Stimulated activated CD4-positive, alpha-beta T cell treated with anti-CD3 and anti-CD28 coated beads, Interleukin-4, amount 100 ng/mL, for 4 hours (primary cell): ENCODE measurements at places on chromosomes 4 and X.
A peak's percentile ranks its signal among the peaks of the same experiment; 100 is the strongest.

- no peak for DNase-seq
Measured at GRCh38 chr4:140090215-140090731, 63.7 kb downstream of the MAML3 start.

- no peak for DNase-seq
Measured at GRCh38 chr4:10030972-10031667, 9.8 kb upstream of the SLC2A9 start.

DNA sequence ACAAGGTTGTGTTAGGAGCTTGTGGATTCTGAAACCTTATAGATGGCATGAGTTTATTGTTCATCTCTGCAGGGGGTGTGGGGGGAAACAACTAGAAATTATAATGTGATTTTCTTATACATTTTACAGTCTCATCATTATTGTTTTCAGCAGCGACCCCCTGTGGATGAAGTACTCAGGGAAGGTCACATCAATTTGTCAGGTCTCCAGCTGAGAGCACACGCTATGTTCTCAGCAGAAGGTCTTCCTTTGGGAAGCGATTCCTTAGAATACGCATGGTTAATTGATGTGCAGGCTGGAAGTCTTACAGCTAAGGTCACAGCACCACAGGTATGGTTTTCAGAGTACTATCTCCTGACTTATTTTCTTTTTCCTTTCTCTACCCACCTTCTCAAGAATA lies 72.2 kb downstream of the BLTP1 start:
- no peak for DNase-seq

GRCh38 chrX:134601240-134601765 lies 57.0 kb downstream of the PLAC1 start:
- no peak for DNase-seq

GRCh38 chrX:128975745-128976144 lies 547.5 kb downstream of the SMARCA1 start:
- no peak for DNase-seq

DNA sequence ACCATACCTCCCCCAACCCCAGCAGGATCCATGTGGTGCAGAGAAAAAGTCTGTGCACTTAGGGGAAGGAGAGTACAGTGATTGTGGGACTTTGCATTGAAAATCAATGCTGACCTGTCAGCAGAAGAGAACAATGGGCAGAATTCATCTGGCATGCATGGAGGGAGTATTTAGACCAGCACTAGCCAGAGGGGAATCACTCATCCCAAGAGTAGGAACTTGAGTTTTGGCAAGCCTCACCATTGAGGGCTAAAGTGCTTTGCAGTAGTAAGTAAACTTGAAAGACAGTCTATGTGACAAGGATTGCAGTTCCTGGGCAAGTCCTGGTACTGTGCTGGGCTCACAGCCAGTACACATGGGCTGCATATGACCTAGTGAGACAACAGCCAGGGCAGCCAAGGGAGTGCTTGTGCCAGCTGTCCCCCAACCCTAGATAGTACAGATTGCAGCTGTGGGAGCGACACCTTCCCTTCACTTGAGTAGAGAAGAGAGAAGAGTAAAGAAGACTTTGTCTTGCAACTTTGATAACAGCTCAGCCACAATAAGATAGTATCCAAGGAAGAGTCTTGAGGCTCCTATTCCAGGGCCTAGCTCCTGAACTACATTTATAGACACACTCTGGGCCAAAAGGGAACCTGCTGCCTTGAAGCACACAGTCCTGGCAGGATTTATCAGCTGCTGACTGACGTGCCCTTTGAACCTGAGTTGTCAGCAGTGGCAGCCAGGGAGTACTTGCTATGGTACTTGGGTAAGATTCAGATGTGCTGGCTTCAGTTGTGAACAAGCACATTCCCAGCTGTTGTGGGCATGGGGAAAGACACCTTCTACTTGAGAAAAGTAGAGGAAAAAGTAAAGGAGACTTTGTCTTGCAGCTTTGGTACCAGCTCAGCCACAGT lies 48.7 kb downstream of the HDX start:
- no peak for DNase-seq

DNA sequence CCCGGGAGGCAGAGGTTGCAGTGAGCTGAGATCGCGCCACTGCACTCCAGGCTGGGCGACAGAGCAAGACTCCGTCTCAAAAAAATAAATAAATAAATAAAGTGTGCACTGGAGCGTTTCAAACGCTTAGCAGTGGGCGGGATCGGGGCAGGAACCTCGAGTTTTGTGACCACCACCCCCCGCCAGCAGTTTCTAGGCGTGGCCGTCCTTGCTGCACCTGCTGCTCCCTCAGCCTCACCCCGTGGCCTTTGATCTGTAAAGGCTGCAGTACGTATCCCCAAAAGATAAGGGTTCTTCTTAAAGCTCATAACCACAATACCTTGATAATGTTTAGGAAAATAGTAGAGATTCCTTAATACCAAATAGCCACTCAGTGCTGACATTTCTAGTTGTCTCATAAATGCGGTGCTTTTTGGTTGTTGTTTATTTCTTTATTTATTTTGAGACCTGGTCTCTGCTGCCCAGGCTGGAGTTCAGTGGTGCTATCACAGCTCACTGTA lies 33.2 kb downstream of the PCGF3 start:
- DNase-seq, result no peak

DNA sequence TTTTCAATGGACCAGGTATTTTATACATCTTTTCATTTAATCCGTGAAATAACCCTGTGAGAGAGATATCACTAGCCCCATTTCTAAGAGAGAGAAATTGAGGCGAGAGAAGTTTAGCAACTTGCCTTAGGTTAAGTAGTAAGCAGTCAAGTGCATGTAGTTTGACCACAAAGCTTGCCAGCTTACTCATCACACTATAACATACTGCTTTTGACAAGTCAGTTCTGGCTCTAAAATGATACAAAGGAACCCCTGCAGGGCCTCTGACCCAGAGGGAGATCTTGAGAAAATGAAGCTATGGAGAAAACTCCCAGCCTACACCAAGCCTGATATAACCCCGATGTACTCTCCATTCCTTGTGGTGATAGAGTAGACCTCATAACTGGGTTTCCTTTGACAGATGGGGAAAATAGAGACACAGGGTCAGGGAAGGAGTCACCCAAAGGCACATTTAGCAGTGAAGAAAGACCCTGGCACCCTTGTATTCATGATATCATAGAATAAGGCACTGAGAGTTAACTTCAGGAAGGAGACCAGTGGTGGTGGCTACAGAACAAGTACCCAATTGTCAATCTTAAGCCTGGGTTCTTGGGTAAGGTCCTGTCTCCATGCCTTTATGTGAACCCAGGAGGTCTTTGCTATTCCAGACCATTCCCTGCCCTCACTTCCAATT lies 60.2 kb upstream of the MSN start:
- no peak for DNase-seq

DNA sequence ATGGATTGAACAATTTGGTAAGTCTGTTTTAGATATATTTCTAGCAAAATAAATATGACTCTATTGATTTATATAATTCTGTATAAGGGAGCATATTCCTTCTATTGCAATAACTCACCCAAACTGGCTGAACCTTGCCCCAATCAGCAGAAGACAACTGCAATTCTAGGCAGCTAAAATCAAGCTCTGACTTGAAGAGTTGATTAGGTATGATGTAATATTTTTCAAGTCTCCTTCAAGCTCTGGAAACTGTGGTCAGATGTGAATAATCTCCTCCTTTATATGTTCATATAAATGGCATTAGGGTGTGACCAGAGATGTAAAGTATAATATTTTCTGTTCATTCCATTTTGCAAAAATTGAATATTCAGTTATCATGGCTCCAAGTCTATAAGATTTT lies 8.2 kb downstream of the RASSF6 start:
- no peak for DNase-seq

DNA sequence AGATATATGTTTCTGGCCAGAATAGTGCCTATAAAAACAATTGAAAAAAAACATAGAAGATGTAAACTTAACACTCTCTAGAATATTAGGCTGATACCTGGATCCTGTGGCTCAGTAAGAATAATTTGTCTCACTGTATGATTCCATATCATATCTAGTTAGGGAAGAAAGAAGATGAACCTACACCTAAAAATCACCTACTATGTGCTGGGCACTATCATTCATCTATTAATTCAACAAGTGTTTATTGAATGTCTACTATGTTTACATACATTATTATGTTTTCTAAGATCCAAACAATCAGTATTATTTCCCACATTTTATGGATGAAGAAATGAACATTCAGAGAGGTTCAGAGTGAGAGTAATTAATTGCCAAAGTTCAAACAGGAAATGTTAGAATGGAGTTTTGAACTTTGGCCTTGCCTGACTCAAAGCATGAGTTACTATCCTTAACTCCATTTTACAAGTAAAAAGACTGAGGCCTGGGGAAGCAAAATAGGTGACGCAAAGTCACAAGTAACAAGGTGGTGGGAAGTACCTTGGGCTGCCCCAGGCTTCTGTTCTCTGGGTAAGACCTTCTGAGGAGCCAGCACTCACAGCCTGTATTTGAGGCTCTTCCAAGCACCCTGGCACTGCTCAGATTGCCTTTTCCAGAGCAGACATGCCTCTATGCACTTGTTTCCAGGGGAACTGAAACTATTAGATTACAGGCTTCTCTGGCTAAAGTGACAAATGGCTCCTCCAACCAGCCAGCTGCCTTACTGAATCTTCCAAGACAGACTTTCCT lies 111.1 kb upstream of the ACSL4 start:
- DNase-seq, result no peak

- no peak for DNase-seq
Measured at GRCh38 chr4:114312338-114312737, 286.3 kb upstream of the UGT8 start.

GRCh38 chr4:6478546-6479220 lies 6.3 kb upstream of the PPP2R2C start:
- no peak for DNase-seq

GRCh38 chr4:167944721-167945120 lies 147.6 kb upstream of the ANXA10 start:
- DNase-seq, result no peak

DNA sequence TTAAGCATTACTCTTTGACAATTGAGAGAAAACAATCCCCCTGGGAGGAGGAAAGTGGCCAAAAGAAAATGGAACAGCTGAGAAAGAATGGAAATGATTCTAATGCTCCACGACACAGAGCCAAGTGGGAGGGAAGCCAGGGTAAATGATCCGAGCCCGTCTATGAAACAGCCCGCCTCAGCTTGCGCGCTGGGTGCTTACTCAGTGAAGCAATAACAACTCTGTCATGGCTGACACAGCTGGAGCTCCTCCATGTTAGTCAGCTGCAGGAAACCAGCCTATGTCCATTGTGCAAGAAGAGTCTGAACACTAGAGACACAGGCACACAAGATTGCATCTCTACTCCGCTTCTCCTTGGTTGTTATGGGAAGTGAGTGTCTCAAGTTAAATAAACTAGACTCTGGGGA lies 19.3 kb downstream of the NOA1 start:
- DNase-seq, result no peak

GRCh38 chrX:10039821-10040793 lies 72.9 kb downstream of the CLDN34 start:
- no peak for DNase-seq

- no peak for DNase-seq
Measured at GRCh38 chr4:139214039-139214534, 37.1 kb upstream of the ELF2 start.

DNA sequence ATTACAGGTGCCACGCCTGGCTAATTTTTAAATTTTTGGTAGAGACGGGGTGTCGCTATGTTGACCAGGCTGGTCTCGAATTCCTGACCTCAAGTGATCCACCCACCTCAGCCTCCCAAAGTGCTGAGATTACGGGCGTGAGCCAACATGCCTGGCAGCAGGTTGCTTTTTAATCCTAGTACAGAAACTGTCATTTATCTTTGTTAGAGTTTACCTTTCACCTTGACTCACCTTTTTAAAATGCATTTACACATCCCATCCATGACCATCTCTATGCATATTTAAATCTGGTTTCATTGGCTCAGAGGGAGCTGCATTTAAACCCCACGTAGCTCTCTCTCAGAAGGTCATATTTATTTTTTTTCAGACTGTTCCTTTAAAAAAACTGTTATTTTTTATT lies 31.9 kb downstream of the SLC16A2 start:
- no peak for DNase-seq

DNA sequence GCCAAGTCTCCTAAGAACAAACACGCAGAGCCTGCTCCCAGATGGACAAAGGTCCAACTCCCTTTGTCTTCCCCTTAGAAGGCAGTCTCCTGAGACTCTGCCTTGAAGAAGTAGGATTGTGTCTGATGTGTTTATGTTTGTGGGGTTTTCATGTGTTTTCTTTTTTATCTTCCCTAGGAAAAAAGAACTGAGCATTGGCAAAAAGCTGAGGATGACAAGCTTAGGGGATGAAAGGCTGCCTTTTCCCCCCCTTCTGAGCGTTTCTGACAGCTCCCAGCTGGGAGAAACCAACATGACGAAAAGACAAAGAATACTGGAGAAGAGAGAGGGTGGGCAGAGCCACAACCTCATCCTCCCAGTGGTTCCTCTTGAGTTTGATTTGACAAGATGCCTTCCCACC lies 181.1 kb downstream of the EVC2 start:
- DNase-seq, result no peak

GRCh38 chrX:43255596-43255995 lies 400.5 kb upstream of the MAOA start:
- no peak for DNase-seq

GRCh38 chr4:1983846-1984405 lies 24.8 kb downstream of the NELFA start:
- no peak for DNase-seq

DNA sequence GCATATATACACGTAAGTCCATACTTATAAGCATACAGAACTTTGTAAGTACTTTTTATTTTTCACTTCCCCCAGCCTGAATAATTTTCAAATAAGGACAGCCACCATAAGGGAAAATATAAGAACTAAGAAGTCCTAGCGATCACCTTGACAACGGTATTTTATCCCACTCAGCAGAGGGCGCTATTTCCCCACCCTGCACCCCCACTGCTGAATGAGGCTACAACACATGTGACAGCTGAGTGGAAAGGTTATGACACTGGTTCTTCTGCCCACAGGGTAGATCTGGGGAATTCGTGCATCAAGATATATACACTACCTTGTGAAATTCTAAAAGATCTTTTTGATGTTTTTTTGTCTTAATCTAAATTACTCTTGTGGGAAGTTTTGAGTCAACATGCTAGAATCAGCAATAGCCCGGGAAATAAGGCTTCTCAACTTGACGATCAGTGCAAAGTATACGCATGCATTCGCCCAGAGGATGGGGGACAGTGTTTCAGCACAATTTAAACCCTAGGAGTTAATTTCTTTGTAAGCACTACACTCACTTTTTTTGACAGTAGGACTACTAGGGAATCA lies 151.5 kb downstream of the CORIN start:
- peak; percentile 42 for DNase-seq

- no peak for DNase-seq
Measured at GRCh38 chr4:115834441-115834840, 721.0 kb upstream of the NDST4 start.
